NB4 (cell line): ENCODE measurements at places on chromosomes 1 and 21.

- no peak for DNase-seq
These were observed 267.2 kb downstream of the ZNF648 start for GRCh38 chr1:181794332-181794731.

GRCh38 chr21:37130971-37131370 is 57.9 kb downstream of the TTC3 start:
- no peak for DNase-seq

DNA sequence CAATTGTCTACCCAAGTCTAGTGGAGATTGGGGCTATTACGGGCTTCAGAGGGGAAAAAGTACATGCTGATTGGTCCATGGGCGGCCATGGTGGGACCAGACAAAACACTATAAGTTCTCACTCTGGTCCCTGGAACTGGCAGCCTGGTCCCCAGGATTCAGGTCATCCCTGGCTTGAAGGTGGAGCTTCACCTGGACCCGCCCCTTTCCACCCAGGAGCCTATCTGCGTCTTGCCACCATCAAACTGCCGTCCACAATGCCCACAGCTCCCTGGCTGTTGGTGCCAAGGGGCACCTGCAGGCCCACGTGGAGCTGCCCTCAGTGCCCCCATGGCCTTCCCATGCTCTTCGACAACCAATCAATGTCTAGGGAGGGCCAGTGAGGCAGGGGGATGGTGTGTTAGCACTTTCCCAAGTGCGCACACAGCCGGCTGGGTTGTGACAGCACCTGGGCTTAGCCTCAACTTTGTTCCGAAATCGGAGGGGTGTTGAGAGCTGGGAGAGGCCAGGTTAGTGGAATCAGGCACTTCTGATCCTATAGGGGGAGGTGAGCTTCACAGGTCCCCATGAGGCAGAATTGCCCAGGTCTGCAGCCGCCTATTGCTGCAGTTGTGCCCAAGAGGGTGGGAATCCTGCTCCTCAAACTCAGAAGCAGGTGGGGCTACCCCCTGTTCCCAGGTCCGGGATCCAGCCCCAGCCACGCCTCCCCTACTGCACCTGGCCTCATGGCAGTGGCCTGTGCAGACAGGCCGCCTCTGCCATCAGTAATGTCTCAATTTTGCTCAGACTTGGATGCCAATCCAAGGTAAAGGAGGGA is 1369.4 kb upstream of the PRMT6 start:
- no peak for DNase-seq

GRCh38 chr1:206930210-206930798 is 8.6 kb upstream of the FCMR start:
- DNase-seq: no peak

- DNase-seq: no peak
These were observed 10.8 kb upstream of the CACYBP start for GRCh38 chr1:174988986-174989385.

DNA sequence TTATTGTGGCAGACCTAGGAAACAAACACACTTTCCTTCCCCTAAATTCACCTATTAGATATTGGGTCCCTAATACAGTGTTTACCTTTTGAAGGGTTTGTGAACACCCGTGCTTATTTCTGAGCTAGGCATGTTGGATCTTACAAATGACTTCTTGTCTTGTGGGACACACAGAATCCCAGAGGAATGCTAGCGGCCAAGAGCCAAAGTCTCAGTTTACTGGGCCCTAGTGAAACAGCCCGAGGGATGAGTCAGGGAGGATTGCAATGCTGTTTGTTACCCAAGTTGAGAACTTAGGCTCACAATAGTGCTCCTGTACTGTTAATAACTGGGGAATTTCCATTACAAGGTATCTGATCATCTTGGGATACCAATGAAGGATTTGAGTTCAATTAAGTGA is 100.1 kb upstream of the AKT3 start:
- no peak for DNase-seq

DNA sequence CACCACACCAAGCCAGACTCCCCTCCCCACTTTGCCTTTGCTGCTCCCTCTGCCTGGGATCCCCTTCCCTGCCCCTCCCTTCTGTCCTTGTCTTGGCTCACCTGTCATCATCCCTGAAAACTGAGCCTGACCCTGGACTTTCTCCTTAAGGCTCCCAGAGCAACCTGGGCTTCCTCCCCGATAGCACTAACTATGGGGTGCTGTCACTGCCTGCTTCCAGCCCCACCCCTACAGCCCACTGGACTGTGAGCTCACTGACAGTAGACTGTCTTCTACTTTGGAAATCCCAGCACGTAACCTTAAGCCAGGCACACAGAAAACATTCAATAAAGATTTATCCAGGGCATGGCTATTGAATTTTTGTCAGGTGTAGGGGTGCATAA is 9.5 kb upstream of the CSF1 start:
- no peak for DNase-seq

DNA sequence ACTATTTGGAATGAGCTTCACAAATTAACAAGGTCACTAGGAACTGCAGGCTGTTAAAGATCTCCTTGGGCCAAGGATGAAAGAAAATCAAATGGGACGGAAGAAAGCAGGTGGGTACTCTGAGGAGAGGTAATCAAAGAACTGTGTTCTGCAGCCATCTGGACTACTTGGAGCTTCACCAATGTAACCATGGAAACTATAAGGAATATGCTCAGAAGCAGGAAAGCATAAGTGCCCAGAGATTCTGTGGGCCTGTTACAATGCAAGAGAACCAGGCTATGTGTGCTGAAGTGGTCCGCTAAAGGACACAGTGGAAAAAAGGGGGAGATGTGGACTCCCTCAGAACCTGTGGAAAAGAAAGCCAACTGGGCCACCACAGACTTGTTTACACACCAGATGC is 238.5 kb downstream of the PTGER3 start:
- no peak for DNase-seq

- DNase-seq: no peak
These were observed 43.4 kb downstream of the EIF2D start for GRCh38 chr1:206568779-206569352.

DNA sequence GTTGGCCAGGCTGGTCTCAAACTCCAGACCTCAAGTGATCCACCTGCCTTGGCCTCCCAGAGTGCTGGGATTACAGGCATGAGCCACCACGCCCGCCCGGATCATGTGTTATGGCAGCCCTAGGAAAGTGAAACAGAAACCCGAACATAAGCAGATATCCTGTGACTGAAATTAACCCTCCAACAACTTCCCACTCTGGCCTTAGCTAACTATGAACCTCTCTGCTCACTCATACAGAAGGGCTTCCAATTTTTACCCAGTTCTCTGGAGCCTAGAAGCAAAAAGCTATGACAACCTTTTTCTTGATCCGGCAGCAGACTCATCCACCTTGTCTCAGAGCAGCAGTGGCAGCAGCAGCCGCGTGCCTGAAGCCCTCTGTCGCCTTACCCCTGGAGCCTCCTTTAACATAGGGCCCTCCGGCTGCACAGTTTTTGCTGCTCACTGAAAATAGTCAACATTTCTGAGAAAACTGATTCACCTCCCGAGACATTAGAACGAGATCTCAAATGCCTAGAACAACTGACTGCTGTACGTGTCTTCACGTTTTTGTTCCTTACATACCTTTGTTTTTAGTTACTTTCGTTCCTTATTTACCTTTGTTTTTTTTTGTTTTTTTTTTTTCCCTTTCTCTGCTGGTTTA is 9.3 kb downstream of the CBR1 start:
- no peak for DNase-seq

DNA sequence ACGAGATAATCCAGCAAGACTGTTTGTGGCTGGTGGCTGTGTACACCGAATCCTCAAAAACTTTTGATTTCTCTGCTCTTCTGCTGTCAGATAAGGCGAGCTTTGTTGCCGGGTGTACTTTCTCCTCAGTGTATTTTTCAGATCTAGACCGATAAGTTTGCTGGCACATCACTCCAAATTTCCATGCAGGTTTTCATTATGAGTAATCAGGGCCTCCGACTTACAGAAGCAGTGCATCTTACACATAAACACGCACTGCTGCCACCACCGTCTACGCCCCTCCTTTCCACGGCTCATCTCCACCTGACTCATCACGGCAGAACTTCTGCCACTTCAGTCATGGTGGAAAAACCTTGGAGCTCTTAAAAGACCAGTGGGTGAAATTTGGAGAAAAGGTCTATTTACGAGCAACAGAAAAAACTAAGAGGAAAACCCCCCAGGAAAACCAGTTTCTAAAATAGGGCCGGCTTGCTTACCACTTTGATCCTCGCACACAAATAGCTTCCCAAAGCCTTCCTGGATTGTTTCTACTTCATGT is 7.7 kb downstream of the ZBTB21 start:
- no peak for DNase-seq

DNA sequence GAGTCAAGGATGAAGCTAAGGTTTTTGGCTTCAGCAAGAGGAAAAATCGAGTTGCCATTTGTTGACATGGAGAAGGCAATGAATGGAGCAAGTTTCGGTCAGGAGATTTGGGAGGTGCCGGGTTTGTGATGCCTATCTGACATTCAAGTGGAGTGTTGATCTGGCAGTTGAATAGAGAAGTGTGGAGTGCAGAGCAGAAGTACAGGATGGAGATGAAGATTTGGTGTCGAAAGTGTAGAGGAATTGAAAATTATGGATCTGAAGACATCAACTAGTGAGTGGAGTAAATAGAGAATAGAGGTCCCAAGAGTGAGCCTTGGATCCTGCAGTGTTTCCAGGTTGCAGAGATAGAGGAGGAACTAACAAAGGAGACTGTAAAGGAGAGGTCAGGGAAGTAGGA is 25.9 kb downstream of the CITED4 start:
- DNase-seq: no peak

GRCh38 chr1:235624721-235625333 is 24.8 kb downstream of the GNG4 start:
- DNase-seq: peak; percentile 63

- no peak for DNase-seq
These were observed 120.2 kb downstream of the ZC3H11B start for GRCh38 chr1:219492717-219493116.

GRCh38 chr1:234975122-234975940 is 153.3 kb downstream of the TOMM20 start:
- peak; percentile 98 for DNase-seq

GRCh38 chr1:116487031-116487430 is 83.8 kb downstream of the CD58 start:
- no peak for DNase-seq

DNA sequence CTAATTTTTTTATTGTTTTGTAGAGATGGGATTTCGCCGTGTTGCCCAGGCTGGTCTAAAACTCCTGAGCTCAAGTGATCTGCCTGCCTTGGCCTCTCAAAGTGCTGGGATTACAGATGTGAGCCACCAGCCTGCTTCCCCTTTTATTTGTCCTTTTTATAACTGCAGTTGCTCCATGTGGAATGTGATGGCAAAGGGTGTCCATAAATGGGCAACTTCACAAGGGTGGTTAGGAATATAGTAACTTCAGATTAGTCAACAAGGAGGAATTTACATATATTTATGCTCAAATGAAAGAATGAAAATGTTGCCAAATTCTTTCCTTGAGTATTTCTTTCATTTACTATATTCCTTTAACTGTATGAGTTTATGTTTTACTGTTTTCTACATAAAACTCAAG is 182.9 kb downstream of the BACH1 start:
- no peak for DNase-seq

DNA sequence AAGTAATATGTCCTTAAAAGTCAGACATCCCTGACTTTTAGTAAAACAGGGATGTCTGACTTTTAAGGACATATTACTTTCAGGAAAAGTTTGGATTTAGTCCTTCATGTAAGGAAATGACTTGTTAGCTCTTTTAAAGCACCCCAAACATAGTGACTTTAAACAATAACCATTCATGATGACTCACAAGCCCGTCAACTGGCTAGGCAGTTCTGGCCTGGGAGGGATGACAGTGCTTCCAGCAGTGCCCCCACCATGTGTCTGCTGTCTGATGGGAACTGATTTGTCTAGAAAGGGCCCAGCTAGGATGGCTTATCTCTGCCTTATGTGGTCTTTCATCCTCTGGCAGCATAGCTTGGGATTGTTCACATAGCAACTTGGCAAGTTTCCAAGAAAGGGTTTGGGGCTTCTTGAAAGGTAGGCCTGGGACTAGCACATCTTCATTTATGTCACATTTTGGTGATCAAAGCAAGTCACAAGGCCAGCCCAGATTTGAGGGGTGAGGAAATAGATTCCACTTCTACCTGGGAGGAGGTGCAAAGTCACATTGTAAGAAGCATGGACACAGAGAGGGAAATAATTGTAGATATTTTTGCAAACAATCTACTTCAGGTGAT is 143.5 kb downstream of the C1orf94 start:
- no peak for DNase-seq

GRCh38 chr1:30034627-30035521 is 688.5 kb downstream of the MATN1 start:
- no peak for DNase-seq

DNA sequence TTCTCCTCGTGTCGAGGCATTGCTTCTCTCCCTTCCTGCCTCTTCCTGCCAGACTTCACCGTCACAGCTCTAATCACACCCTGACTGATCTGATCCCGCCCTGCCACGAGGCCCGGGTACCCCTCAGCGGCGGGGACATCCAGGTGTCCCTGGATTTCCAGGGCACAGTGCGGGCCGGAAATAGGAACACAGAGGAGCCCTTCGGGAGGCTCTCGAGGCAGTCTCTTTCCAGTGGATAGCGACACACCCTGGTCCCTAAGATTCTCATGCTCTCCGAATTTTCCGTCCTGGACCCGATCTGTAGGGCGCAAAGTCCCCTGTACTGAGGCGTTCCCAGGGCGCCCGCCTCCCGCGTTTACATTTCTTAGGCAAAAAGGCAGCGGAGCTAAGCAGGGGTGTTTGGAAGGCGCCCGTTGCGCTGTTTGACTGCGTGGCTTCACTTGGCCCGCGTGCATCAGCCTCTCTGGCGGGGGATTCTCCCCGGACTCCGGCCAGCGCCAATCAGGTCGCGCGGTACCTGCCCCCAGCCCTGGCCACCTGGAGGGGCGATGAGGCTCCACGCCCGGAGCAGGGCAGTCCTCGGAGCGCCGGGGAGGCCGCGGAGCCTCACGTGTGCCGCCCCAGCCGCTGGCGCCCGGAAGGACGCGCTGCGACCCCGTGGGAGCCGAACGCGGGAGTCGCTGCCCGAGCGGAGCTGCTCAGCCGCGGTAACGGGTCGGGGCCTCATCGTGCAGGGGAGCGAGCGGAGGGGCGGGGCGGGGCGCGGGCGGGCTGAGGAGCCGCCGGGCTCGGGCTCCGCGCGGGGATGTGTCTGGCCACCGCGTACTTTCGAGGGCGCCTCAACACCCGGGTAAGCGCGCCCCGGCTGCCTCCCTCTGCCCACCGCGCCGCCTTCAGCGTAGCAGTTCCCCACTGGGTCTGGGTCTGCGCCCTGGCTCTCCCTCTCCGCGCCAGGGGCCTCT is at the start of gene FAM163A:
TSS of gene FAM163A (plus strand) at position 575 of the 962 bp plus-strand sequence. CDS start 69,807 bp downstream, outside the sequence.
- DNase-seq: peak; percentile 2

- DNase-seq: no peak
These were observed 34.4 kb upstream of the TENT5C start for GRCh38 chr1:117571496-117571895.

GRCh38 chr1:83055391-83056170 is 943.4 kb downstream of the TTLL7 start:
- no peak for DNase-seq
